ENCODE measurements at places on chromosomes 5 and 9.

GRCh38 chr9:125908136-125908535 lies 161.0 kb downstream of the PBX3 start:
- no peak for DNase-seq

DNA sequence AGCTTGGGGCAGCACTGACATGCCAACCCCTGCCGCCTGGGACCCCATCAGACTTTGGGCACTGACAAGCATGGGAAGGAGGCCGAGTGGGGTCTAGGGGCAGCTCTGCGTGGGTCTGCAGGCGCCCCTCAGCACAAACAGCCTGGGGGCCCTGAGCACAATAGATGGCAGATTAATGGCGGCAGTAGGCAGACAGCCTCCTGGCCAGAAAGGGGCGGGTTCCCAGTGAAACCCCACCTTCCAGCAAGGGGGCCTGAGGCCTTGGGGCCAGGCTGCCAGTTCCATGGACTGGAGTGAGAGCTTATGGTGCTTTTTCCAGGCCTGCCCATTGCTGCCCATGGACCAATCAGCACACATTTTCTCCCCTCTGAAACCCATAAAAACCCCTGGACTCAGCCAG lies 2031.2 kb downstream of the EFNA5 start:
- DNase-seq = no peak

DNA sequence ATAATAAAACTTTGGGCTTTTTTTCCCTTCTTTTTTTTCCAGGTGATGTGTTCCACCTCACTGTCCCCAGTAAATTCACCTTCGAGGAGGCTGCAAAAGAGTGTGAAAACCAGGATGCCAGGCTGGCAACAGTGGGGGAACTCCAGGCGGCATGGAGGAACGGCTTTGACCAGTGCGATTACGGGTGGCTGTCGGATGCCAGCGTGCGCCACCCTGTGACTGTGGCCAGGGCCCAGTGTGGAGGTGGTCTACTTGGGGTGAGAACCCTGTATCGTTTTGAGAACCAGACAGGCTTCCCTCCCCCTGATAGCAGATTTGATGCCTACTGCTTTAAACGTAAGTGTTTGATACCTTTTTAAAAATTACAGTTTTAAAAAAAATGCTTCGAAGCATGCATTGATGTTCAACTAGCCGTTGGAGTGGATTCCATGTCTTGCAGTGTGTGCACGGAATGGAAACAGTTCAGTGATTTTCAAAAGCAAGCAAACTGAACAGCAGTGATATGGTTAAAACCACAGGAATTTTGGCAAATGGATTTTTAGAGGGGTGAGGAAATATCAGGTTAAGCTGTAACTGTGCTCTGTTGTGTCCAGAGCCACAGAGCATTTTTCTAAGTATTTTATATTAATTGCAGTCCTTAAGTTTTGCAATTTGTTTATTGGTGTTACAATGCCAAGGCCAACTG lies 40.7 kb downstream of the VCAN start:
- DNase-seq = no peak

GRCh38 chr5:162107591-162107990 lies 40.0 kb downstream of the GABRG2 start:
- DNase-seq = no peak

DNA sequence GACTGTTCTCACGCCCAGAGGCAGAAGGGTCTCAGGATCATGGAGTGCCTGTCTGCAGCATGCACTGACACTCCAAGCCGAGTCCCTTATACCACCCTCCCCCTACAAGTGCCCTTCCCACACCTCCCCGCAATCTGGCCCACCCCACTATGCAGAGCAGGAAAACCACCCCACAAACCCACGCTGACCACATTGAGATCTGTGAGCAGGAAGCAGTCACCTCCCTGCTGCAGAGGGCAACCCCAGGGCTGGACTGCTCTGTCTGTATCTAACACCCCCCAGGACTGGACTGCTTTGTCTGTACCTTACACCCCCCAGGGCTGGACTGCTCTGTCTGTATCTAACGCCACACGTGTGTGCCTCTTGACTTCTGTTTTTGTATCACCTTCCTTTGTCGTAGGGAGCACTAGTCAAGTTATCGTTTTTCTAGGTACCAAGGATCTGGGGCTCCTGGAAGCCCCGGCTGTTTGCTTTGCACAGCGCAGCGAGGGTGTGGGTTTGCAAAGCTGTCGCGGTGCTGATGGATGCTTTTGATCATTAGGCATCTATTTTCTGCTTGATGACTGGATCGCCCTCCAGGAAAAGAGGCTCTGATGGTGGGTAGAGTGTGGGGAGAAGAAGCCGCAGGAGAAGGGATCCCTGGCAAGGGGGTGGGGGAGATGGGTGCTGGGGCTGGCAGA lies 21.5 kb downstream of the OLFM1 start:
- no peak for DNase-seq

DNA sequence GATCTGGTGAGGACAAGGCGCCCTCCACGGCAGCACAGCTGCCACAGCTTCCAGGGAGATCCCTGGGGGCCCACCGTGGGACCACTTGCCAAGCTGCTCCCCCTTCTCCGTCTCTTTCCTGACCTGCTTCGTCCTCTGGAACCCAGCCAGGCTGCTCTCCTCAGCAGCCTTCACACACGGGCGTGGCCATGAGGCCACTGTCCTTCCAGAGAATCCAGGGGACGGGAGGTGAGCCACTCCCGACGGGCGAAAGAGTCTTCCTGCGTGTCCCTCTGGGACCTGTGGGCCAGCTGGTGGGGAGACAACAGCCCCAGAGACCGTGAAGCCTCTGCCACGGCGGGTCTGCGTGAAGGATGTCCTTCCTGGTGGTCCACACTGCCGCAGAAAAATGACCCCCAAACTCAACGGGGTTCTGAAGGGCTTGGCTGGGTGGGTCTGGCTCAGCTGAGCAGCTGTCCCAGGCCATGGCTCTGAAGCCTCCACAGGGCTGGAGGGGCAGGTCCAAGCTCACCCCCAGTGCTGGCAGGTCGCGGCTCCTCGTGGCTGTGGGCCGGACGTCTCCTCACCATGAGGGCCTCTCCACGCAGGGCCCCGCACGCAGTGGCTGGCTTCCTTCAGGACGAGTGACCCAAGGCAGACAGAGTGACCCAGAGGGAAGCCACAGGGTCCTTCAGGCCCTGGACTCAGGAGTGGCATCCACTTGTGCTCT lies 47.4 kb upstream of the NKD2 start:
- DNase-seq = no peak

- DNase-seq = no peak
These were observed 10.8 kb upstream of the SPATA24 start for GRCh38 chr5:139414581-139415130.

- DNase-seq = no peak
These were observed 88.6 kb downstream of the MACROH2A1 start for GRCh38 chr5:135310328-135310989.

DNA sequence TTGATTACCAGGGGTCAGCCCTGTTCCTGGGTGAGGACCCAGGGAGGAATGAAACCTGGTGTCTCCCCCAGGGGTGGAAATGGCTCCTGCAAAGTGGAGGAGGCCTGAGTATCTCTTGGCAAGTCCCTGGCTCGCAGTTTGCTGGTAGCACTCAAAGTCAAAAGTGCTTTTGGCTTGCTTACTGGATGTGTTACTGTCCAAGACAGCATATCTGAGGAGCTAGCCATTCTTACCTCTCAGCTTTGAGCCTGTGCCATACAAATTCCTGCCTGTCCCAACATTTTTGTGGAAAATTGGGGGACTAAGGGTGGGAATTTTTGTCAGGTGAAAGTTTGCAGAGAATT lies 9.9 kb downstream of the ZNF618 start:
- no peak for DNase-seq

GRCh38 chr5:89315286-89316100 lies 432.5 kb upstream of the MEF2C start:
- DNase-seq = no peak

DNA sequence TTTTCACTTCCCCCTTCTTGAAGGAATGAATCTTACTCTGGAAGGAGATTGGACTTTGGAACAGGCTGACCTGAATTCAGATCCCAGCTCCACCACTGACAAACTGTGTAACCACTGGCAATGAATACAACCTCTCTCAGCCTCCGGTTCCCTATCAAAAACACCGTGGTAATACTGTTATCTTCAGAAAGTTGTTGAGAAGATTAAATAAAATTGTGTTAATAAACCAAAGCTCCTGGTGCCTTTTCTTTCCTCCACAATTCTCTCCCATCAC lies 99.7 kb upstream of the RAI14 start:
- no peak for DNase-seq

GRCh38 chr5:74017786-74018211 lies 391.8 kb downstream of the ARHGEF28 start:
- no peak for DNase-seq

DNA sequence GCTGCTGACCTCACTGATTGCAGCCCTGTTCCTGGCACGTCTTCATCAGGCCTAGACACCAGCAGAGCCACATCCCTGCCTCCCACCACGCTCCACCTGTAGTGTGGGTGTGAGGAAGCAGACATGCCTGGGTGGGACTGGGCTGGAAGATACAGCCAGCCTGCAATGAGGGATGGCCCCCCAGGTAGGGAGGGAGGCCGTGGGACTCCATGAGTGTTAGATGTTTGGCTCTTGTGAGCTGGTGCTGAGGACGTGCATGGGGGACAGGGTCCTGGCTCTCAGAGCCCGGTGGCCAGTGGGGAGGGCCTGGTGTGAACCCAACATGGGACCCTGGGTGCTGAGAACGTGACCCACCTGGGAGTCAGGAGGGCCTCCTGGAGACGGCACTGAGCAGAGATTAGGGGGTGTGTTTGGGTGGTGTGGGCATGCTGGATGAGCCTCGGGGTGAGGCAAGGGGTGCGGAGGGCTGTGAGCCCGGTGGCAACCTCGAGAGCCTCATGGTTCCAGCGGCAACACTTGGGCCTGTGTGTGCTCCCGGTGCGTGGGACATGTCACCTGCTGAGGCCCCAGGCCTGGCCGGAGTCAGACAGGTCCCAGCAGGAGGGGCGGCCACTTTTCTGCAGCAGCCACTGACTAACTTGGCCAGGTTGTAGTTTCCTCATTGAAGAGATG lies 87.6 kb downstream of the PHF2 start:
- no peak for DNase-seq

- DNase-seq = no peak
These were observed 288.0 kb downstream of the ELAVL2 start for GRCh38 chr9:23538067-23538402.

- no peak for DNase-seq
These were observed 13.9 kb upstream of the LPCAT1 start for GRCh38 chr5:1537603-1538154.

GRCh38 chr9:97059626-97060025 lies 20.7 kb upstream of the CTSV start:
- DNase-seq = no peak

DNA sequence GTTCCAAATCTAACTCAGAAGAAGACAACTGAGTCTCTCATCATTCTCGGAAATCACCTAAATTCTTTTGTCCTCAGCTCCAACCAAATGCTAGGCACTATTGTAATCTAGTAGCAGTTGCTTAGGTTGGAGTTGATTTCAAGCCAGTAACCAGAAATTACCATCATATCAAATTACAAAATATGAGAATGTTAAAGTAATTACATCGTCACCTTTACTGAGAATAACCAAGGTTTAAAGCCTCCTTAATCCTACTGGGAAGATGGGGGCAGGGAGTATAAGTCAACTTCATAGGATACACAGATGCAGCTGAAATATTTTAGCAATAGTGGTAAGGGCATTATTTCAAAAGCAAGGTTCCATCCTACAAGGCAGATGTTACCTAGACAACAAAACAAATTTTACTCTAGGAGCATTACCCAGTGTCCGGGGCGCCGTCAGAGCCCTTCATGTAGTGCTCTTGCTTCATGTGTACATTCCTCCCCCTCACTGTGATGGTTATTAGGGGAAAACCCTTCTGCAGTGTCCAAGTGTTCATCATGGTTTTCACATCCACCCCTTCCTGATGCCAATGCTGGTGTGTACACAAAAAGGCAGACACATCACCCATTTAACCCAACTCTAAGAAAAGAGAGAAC lies 19.5 kb downstream of the ERAP1 start:
- DNase-seq = no peak

DNA sequence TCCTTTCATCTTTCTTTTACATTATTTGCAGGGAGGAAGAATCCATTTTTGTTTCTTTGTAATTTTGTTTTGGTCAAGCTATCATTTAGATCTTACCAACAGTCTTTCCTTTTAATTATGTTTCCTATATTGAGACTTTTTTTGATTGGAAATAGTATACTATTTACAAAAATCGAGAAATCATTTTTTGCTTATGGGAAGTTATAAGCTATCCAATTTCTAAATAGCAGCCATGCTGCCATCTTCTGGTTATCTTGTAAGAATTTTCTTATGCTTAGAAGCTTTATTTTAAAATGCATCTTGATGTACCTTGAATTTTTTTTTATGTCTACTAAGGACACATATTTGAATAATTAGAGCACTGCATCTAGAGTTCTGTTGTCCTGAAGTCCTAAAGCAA lies 821.2 kb downstream of the PTPRD start:
- DNase-seq = no peak

GRCh38 chr5:43320846-43321245 lies 7.6 kb upstream of the HMGCS1 start:
- DNase-seq = no peak

GRCh38 chr5:96745844-96746531 lies 61.8 kb downstream of the ERAP1 start:
- no peak for DNase-seq

DNA sequence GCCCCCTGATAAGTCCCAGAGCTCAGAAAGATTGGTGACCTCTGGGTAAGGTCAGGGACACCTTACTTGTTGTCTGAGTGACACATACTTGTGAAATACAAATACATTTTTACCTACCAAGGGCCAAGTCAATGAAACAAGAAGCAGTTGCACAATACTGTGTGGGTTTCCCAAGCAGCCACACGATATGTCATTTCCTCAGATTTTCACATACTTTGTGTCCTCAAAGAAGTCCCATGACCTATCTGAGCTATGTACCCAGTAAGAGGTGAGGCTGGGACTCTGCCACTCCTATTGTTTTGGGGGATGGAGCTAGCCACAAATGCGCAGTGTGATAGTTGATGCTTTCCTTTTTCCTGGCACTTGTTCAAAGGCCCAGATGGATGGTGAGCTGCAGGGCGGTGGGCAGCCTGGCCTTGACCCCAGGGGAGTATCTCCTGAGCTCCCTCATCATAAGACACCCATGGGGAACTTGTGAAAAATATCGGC lies 4.8 kb upstream of the SLC25A51 start:
- no peak for DNase-seq

GRCh38 chr9:97905228-97905627 lies 17.1 kb downstream of the TRMO start:
- DNase-seq = no peak

GRCh38 chr9:135811801-135812200 lies 95.5 kb downstream of the CAMSAP1 start:
- no peak for DNase-seq

DNA sequence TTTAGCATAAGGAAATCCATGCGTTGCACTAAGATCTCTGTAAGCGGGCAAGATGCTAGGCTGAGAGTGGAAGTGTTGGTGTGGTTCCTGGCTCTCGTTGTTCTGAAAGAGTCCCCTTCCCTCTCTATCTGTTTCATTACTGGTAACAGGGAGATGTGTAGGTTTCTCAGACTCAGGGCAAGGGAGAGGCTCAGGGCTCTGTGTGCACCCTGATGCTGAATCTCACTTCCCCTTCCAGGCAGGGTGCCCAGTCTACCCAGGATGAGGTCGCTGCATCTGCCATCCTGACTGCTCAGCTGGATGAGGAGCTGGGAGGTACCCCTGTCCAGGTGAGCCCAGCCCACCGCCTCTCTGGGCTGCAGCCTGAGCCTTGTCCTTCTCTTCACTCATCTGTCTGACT lies 45.7 kb downstream of the STOM start:
- DNase-seq = no peak

- no peak for DNase-seq
These were observed 27.7 kb upstream of the SLC25A51 start for GRCh38 chr9:37931592-37931991.

- no peak for DNase-seq
These were observed 35.7 kb downstream of the PFDN1 start for GRCh38 chr5:140267201-140267540.

GRCh38 chr9:33452828-33453271 lies 5.5 kb upstream of the AQP3 start:
- DNase-seq = no peak
